ENCODE measurements at places on chromosomes 2 and 18.

DNA sequence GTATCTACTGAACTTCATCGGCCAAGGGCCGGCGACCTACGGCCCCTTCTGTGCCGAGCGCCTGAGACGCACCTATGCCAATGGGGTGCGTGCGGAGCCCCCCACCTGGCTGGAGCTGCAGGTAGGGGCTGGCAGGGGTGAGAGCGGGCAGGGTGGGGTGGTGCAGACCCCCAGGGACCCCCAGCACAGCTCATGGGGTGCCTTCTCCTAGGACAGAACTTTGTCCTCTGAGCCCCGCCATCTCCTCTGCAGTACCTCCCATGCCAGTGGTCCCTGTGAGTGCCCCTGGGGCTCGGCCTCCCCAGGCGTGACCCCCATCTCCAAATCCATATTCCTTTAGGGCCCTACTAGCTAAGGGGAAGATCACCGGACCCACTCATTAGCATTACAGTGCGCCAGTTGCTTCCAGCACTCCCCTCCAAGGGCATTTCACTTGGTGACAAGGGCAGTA is 23.9 kb upstream of the GPR17 start:
- no peak for DNase-seq

- DNase-seq: no peak
These were observed 78.4 kb downstream of the NCKAP5 start for GRCh38 chr2:133489641-133490410.

DNA sequence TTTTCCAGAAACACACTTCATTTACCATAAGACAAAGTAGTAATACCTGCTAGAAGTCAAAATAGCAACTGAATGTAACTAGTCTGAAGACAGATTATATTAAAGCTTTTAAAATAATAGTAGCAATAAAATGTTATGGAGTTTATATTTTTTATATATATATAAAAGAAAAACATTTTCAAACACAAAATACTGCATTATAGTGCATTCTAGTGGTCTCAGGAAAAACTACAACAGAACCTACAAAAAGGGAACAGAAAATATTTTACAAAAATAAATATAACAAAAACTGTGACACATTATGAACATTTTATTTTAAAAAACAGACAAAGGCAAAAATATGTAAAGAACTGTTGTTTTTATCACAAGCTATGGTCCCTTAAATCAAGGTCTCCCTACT is 48.0 kb downstream of the STRN start:
- DNase-seq: no peak

GRCh38 chr2:103230796-103231195 is 469.0 kb downstream of the TMEM182 start:
- no peak for DNase-seq

DNA sequence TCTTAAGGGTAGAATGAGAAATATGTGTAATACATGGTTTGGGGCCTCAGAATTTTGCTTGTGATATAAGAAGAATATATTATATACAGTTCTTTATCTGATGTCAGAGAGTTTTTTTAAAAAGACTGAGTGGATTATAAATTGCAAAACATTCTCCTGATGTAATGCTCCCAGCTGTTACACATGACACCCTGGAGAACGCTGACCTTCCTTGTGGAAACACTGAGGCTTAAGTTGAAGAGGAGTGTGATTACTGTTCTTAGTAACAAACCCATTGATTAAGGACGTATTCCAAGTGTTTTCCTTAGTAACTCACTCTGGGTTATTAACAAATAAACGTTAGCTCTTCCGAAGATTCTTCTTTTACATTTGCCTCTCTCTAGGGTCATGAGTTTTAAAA is 1069.3 kb upstream of the CNTNAP5 start:
- no peak for DNase-seq

DNA sequence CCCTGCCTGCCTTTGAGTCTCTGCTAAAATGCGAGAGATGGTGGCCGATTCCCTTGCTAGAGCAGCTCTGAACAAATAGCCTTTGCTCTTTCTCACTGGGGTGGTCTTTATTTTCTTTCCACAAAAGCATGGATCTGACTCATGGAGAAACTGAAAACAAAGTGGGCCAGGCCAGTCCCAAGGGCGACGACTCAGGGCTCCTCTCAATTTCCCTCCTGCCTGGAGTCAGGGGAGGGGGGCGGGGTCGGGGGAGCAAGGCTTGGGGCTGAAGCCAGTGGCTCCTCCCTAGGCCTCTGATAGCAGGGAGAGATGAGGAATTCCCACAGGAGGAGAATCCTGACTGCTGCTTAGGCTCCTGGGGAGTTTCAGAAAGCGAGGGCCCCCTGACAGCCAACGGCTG is 17.1 kb upstream of the IL1R2 start:
- no peak for DNase-seq

DNA sequence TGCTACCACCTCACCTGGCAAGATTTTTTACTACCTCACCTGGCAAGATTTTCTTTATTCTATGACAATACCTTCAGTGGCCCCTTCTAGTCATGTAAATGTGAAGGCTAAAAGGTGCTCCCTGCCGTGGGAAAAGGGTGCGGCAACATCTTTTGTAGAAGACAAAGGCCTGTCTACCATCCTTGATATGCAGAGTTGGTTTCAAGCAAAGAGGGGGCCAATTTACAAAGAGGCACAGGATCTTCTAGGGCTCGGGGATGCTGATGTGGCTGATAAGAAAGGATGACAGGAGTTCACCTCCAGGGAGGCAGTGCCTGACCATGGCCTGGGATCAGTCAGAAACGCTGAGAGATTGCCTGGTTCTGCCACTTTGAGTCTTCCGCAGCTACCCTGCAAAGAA is 165.4 kb upstream of the SLC1A4 start:
- DNase-seq: peak; percentile 80

Measured in H1 (cell line).